Hippocampal formation (tissue), 2 donors: ENCODE measurements at places on chromosomes 7 and 10.

- no peak for DNase-seq
Measured at GRCh38 chr10:65265451-65265954, 1660.3 kb upstream of the LRRTM3 start.

- no peak for DNase-seq
Measured at GRCh38 chr7:1748839-1749173, 78.7 kb downstream of the ELFN1 start.

DNA sequence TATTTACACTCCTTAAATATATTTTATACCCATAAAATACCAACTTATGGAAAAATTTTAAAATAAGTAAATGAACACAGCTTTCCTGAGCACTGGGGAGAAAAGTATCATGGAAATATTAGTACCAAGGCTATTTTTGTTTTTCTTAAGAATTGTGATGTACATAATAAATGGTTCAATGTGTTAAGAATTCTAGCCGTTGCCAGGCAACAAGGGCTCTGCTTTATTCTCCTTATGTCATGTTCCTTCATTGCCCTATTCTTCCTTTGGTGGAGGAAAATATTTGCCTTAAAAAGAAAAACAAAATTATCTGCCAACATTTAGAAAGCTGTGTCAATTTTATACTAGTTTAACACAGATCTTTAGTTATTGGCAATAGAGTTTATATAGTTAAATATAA, 2.6 kb upstream of the ZPBP start:
- no peak for DNase-seq

GRCh38 chr10:12785415-12785831, 216.1 kb downstream of the CCDC3 start:
- no peak for DNase-seq

DNA sequence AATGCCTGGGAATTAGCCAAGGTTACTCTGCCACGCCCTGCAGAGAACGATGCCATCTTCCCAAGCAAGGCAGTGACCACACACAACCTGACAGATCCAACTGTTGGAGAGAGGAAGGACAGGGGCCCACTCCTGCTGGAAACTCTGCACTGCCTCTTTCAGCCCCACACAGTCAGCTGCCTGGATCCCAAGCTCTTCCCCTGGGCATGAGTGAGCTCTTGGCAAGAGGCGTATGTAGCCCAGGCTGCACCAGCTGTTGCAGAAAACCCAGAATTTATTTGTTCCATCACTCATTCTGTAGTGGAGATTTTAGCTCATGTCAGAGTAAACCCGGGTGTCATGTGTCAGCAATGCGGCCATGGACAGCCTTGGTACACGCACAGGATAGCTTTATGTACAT, 135.1 kb upstream of the TRIM24 start:
- DNase-seq: no peak

DNA sequence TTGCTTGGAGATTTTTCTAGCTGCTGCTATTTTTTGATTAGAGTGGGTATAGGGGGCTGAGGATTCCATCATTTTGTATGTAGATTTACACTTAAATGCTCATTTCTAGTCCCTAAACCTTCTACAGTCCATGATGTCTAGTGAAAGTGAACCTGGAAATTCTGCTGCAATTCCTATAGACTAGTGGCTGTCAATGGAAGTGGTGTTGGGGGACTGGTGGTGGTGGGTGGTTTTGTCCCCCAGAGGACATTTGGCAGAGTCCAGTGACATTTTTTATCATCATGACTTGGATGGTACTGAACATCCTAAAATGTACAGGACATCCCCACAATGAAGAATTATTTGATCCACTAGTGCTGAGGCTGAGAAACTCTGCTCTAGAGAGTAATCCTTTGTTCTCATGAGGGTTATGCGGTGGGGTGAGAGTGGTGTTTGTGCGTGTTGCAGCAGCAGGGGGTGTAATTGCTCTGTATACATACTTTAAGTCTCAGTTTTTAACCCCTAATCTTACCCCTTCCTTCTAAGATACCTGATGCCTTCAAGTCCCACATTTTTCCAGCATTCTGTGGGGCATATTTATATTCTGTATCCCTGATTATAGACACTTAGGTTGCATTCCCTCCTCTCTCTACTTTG, 35.0 kb downstream of the KIF11 start:
- DNase-seq: no peak

- DNase-seq: no peak
Measured at GRCh38 chr10:129491123-129491734, 24.2 kb downstream of the MGMT start.

DNA sequence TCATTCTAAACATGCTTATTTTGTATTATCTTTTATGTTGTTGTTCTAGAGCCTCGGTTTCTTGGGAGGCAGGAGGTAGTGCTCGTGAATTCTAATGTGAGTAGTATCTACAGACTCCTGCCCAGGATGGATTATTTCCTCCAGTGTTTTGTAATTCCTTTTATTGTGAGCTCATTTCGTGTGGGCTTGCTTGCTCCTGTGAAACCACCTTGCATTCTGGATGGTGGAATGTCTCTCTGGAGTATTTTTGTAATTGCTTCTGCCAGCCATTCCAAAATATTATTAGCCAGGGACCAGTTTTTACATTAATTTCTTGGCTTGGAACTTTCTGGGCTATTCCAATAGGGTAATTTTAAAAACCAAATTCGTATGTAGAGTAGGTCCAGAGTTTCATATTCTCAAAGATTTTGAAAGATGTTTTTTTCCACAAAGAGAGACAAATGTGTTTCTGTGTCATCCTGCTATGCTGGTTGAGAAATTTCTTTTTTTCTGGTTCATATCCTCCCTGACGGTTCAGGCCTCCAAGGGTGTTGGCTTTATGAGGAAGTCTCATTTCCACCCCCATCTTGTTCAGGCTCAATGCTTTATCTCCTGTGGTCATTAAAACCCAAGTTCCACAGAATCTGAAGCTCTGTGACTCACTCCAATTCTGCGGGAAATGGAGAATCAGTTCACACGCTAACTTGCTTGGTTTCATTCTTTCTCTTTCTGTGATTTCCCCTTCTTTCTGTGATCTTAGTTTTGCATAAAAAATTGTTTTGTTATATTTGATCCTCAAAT, 41.7 kb upstream of the CALD1 start:
- no peak for DNase-seq

- DNase-seq: no peak
Measured at GRCh38 chr7:26553128-26553527, 261.5 kb downstream of the SNX10 start.

DNA sequence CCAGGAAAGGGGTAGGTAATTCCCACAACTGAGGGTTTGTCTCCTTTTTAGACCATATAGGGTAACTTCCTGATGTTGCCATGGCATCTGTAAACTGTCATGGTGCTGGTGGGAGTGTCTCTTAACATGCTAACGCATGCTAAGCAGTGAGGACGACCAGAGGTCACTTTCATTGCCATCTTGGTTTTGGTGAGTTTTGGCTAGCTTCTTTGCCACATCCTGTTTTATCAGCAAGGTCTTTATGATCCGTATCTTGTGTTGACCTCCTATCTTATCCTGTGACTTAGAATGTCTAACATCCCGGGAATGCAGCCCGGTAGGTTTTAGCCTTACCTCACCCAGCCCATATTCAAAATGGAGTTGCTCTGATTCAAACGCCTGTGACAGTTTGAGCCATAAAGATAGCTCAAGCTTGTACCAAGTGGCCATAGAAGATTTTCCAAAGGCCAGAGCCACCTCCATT, 176.0 kb upstream of the NAMPT start:
- no peak for DNase-seq

DNA sequence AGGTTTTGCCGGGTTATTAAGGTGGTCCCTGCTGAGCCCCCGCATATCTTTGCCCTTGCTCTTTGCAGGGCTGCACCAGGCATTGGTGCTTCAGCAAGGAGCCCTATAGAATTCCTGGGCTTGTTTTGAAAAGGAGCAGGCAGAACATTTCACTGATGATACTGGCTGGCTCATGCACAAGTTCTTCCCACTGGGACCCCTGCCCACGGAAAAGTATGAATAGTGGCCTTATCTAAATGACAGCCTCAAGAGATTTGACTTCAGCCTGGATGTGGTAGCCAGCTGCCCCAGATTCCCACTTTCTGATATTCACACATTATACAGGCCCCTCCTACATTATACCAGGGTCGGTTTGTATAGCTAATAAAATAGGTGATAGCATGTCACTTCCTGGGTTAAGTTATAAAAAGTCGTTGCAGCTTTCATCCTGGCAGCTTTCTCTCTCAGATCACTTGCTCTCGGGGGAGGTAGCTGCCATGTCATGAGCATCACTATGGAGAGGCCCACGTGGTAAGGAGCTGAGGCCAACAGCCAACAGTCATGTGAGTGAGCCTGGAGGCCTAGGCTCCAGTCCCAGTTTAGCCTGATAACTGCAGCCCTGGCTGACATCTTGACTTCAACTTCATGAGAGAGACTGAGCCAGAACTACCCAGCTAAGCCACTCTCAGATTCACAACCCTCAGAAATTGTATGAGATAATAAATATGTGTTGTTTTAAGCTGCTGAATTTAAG, 16.8 kb upstream of the CRTAC1 start:
- DNase-seq: peak; percentile 46

GRCh38 chr10:119209035-119209735, 1.8 kb downstream of the GRK5 start:
- DNase-seq: peak; percentile 55

DNA sequence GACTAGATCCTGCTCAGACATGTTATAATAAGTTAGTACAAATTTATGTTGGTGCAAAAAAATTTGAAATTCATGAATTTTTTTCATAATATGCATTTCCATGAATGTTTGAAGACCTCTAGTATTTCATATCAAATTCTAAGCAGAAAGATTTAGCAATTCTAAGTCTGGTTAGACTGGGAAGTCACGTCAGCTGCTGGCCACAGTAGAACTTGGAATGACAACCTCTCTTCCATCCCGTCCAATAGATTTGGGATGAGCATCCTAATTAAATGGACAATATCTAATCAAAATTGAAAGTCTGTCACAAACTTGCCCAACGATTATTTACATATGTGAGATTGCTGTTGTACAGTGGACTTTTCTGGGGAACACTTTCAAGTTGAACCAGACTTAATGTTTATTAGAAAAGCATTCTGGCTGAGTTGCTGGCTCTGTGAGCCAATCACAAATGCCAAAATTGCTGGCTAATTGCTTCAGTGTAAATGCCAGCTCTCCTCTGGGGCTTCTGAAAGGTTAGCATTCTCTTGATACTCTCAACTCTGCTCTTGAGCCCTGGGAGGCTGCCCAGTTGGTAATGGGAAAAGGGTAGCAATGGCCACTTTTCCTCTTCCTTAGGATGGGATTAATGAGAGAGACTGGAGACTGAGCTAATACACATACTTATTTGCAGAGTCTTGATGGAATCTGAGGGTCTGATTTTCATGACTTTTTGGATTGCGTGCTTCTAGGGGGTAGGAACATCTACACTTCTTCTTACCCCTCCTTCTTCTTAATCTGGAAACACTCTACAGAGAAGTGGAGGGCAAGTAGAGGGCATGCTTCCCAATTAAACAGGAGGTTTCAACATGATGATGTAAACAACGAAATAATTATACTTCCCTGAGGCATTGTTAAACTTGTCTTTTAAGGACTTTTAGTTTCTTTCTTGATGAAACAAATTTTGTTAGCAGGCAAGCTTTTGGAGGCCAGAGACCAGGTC, 253.5 kb downstream of the BAMBI start:
- no peak for DNase-seq

GRCh38 chr7:148669927-148670326, 28.8 kb upstream of the CUL1 start:
- DNase-seq: no peak

GRCh38 chr10:6400331-6400730, 179.7 kb downstream of the PRKCQ start:
- no peak for DNase-seq

DNA sequence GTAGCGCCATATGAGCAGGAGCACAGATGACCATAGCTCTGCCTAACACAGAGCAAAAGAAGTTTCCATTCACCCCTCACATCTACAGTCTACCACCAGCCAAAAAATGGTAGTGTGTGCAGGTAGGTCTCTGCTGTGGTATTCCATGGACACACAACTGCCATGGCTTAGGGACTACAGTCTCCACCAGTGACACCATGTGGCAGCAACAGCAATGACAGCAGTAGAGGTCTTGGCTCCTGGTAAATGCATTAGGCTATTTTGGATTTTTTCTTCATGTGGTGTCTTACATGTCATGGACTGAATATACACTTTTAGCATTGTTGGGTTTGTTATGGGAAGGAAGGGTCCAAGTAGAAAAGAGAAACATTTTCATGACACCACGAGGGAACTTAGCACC, 70.1 kb upstream of the CABCOCO1 start:
- no peak for DNase-seq

GRCh38 chr7:36141351-36141750, 11.7 kb upstream of the EEPD1 start:
- no peak for DNase-seq
